ENCODE measurements at places on chromosomes 1 and 21. TPM values are rescaled to one million over a fixed set of nuclear protein-coding genes. Genes with fewer than 3 reads are reported as not detected.

The LCE3B gene
- total RNA-seq, result not detected

The SLFNL1 gene
- total RNA-seq, result 0.21 TPM

The FAM3B gene
- not detected for total RNA-seq

The KCNH1 gene
- not detected for total RNA-seq

The TTC34 gene
- 0.07 TPM for total RNA-seq

The E2F2 gene
- total RNA-seq, result 0.36 TPM

The ZNF695 gene
- 0.21 TPM for total RNA-seq

The ERICH3 gene
- total RNA-seq, result not detected

The DIPK1A gene
- 16.2 TPM for total RNA-seq

The PDE4B gene
- total RNA-seq, result under 0.01 TPM

The PROX1 gene
- total RNA-seq, result 0.34 TPM

The OR2T11 gene
- total RNA-seq, result not detected

The FOXD2 gene
- 0.07 TPM for total RNA-seq

The TMEM50B gene
- 16.3 TPM for total RNA-seq

The IL19 gene
- total RNA-seq, result not detected

The CYP4A11 gene
- total RNA-seq, result not detected

The CFAP74 gene
- total RNA-seq, result 0.07 TPM

The RGS13 gene
- total RNA-seq, result not detected

The NBPF10 gene
- total RNA-seq, result 1.7 TPM

The ZNF683 gene
- not detected for total RNA-seq

The CD1B gene
- not detected for total RNA-seq

The KRTAP10-1 gene
- total RNA-seq, result not detected

The OR2T29 gene
- total RNA-seq, result not detected

The KANK4 gene
- total RNA-seq, result 4.2 TPM

The AMPD1 gene
- total RNA-seq, result not detected

The FMO3 gene
- total RNA-seq, result 0.50 TPM

The CEP170 gene
- total RNA-seq, result 27.0 TPM

The ALG14 gene
- 2.7 TPM for total RNA-seq

The FAM131C gene
- total RNA-seq, result 1.00 TPM

The OR2T33 gene
- total RNA-seq, result not detected

The FMOD gene
- total RNA-seq, result 0.28 TPM

The FCGR1A gene
- total RNA-seq, result not detected

The LRRN2 gene
- not detected for total RNA-seq

The KCNK2 gene
- total RNA-seq, result not detected

The DENND2C gene
- total RNA-seq, result 40.0 TPM

The KRTAP21-2 gene
- not detected for total RNA-seq

The NHLH2 gene
- total RNA-seq, result 1.4 TPM

The TRPM2 gene
- total RNA-seq, result not detected

The VTCN1 gene
- total RNA-seq, result 12.9 TPM

The SLC25A33 gene
- 9.1 TPM for total RNA-seq

The CFAP45 gene
- total RNA-seq, result 0.34 TPM

The PTPRC gene
- total RNA-seq, result not detected

The GSTM5 gene
- not detected for total RNA-seq

The KCNN3 gene
- not detected for total RNA-seq

The YRDC gene
- total RNA-seq, result 41.5 TPM

The BMP8A gene
- total RNA-seq, result 0.34 TPM

The LRRC38 gene
- not detected for total RNA-seq

The MROH9 gene
- total RNA-seq, result not detected

The STPG1 gene
- 8.5 TPM for total RNA-seq

The NRIP1 gene
- 105 TPM for total RNA-seq

The COL8A2 gene
- total RNA-seq, result 1.5 TPM

The A3GALT2 gene
- not detected for total RNA-seq

The SH3BGR gene
- total RNA-seq, result 4.6 TPM

The CFHR3 gene
- not detected for total RNA-seq

The RUNX1 gene
- total RNA-seq, result 10.3 TPM

The MAP1LC3C gene
- total RNA-seq, result not detected

The MFAP2 gene
- total RNA-seq, result 17.6 TPM

All from nasal cavity respiratory epithelium epithelial cell of viscerocranial mucosa (primary cell).